ENCODE measurements at places on chromosomes 4 and X.

GRCh38 chrX:43615660-43616059, 40.4 kb upstream of the MAOA start:
- DNase-seq, result no peak

DNA sequence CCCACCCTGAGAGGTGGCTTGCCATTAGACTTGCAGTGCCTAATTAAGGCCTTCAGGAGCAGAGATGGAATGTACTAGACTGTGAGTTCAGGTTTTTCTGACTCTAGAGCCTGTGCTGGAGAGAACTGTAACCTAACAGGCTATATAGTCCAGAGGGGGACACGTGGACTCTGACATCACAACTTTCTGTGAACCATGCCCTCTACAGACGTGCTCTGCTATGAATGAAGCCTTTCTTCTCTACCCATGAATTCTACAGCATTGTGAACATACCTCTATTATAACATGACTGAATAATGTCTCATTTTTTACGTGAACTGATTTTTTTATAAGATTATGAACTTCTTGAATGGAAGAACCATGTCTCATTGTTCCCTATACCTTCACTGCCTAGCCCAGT, 68.8 kb downstream of the EVC2 start:
- no peak for DNase-seq

DNA sequence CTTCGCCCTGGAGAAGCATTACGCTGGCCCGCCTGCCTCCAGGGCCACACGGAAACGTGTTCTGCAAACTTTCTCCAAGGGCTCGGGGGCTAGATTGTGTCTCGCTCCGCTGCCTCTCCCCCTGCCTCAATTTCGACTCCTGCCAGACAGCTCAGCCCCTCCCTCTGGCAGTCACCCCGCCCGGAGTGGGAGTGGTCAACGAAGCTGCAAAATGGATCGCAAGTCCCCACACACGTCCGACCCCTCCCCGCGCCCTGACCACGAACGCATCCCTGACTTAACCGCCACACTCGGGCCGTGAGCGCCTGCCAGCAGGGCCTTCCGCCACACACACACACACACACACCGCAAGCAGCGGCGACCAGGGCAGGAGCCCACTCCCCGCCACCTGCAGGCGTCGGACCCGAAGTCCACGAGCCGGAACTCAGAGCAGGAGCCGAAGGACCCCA, 47.0 kb upstream of the NKAP start:
- DNase-seq, result peak; percentile 22

DNA sequence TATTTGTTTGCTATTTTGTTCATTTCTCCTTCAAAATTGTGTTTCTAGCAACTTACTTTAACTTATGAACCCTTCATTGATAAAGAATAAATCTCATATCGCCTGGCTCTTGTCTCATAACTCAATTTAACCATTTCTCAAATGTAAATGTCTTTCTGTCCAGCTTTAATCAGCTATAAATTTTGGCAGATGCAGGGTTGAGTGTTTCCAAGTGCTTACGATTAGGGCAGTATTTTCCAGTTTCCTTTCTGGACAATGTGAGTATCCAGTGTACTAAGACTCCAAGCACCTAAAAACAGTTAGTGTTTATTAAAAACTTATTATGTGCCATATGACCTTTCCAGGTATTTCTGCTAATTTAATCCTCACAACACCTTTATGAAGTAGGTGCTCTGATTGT, 218.6 kb upstream of the GK2 start:
- no peak for DNase-seq

GRCh38 chr4:48194971-48195370, 60.9 kb upstream of the TXK start:
- peak; percentile 53 for DNase-seq

DNA sequence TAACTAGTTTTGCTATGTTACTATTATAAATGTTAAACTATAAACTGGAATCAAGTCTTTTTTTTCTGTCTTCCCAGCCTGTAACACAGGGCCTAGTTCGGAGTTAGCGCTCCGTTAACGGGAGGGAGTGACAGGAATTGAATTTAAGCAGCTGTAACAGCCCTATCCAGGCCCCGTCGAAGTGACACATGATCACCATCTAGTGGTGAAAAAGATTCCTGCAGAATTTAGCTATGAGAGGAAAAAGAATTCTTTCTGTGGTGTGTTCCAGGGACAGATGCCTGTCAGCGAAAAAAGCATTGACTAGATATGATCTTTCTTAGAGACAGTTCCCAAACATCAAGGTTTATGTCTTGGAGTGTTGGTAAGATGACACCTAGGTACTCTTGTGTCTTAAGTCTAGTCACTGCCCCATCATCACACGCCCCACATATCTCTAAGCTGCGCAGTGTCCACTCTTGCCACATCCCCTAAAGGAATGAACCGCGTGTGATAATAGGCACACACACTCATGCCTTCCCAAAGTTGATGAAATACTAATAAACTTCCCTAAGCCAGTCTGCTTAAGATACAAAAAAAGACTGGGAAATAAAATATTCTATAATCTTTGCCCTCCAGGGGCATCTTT, 2.1 kb downstream of the GAB3 start:
- peak; percentile 87 for DNase-seq

DNA sequence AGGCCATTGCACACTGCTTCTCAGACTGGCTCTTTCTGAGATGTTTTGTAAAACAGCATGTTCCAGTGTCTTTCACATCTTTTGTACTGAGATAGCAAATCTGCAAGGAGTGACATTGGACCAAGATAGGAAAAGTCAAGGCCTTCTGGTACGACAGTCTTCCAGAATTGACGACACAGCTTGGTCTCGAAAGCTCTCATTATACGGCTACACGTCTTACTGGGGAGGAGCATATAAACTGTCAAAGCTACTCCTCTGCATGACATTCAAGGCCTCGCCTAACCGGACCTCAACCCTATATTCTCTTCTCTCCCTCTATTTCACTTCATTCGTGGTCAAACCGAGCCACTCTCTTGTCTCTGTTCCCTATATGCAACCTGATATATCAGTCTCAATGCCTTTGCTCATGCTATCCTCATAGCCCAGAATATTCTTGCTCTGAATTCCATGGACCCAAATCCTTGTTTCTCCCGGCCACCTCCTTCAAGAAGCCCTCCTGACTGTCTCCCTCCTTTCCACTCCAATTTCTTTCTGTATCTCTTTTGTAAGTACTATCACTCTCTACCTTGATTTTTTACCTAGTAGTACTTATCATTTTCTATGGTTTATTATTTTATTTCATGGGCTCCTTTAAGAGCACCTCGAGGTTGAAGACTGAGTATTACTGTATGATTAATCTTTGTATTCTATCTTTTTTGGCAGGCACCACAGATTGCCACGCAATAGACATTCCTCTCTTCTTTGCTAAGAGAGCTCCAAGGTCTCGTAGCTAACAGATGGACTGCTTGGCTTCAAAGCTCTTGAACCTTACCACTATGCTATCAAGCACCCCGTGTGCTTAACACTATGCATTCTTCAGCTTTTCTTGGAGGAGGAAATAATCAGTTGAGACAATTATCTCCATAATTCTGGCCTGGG, 35.1 kb downstream of the RBM47 start:
- DNase-seq, result no peak

- DNase-seq, result no peak
Measured at GRCh38 chr4:91366554-91366953, 937.2 kb upstream of the GRID2 start.

DNA sequence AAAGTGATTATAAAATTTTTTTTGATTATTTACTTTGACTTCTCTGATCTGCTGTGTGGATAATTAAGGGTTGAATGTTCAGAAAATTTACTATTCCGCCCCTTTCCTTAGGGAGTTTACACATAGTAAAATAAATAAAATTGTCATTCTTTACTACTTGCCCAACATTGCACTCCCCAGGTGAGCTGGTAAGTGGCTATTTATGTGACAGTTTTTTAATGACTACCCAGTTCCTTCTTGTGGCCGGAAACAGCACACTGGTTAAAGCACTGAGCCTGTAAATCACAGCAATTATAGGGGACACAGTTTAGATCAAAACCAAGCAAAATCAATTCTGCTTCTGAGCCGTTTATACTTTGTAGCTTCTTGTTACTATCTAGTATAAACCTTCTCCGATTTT, 158.1 kb downstream of the FHIP1A start:
- no peak for DNase-seq

GRCh38 chrX:40780951-40781350, 45.6 kb upstream of the MED14 start:
- DNase-seq, result no peak

DNA sequence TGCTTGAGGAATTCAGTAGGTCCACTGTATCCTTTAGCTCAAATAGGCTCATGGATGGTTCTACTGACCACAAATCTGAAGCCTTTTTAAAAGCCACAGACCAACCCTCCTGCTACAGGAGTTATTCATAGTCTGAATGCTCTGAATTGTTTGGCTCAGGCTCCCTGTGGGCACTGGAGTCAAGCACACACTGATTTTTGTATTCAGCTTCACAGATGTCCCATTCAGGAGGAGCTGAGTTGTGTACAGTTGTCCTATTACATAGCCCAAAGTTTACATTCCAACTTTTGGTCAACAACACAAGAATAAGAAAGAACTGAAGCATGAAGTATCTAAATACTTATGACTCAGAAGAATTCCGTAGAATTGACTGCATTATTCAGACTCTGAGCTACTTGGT, 243.9 kb downstream of the UNC5C start:
- DNase-seq, result no peak

- peak; percentile 26 for DNase-seq
Measured at GRCh38 chrX:54043056-54043455, 1.2 kb downstream of the PHF8 start.

DNA sequence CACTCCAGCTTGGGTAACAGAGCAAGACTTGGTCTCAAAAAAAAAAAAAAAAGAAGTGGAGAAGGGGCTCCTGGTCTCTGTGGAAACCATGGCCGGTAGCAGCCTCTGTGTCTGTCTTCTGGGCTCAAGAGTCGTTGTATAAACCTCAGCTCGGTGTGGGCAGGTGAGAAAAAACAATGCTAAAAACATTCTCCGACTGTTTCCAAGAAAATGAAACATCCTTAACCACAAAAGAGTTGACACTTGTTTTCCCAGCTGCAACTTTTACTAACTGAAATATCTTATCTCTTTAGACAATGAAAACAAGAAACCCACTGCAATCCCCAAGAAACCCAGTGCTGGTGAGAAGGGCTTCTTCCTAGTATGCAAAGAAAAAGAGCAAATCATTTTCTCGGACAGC, 26.2 kb downstream of the CD99 start:
- no peak for DNase-seq

- no peak for DNase-seq
Measured at GRCh38 chr4:71417150-71417549, 78.3 kb downstream of the SLC4A4 start.
